Activated CD4-positive, alpha-beta memory T cell treated with anti-CD3 and anti-CD28 coated beads for 36 hours (primary cell): ENCODE measurements at places on chromosomes 5 and 9.
A peak's percentile ranks its signal among the peaks of the same experiment; 100 is the strongest.

DNA sequence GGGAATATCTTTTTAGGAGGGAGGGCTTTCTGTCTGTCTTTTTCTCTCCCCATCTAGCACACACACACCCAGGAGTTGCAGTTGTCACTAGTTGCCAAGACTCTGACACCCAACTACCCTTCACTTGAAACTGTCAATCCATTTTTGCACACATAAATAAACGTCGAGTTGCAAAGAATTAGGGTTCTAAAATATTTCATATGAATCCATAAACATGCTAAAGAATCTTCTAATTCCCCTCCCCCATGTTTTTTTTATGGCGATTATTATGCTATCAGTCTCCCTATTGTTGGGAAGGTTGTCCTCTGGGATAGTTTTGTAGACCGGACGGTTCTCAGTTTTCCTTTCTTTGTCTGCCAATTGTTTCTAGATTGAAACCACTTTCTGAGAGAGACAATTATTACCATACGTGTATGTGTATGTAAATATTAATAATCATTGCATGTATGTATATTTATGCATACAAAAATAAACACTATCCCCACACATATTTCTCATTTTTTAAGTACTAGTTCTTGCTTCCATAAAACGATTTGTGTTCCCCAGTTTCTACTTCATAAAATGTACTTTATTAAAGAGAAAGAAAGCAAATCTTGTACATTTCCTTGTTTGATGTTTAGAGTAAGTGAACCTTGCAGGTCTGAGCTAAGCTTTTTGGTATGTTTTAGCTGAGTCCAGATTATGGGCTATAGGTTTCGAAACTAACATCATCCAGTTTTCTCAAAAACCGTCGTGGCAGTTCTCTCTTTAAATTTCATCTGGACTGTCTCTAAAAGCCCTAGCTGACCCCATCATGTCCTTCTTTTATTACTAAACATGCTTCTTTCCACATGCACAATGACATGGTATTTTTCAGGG lies 165.0 kb upstream of the MPDZ start:
- no peak for DNase-seq

DNA sequence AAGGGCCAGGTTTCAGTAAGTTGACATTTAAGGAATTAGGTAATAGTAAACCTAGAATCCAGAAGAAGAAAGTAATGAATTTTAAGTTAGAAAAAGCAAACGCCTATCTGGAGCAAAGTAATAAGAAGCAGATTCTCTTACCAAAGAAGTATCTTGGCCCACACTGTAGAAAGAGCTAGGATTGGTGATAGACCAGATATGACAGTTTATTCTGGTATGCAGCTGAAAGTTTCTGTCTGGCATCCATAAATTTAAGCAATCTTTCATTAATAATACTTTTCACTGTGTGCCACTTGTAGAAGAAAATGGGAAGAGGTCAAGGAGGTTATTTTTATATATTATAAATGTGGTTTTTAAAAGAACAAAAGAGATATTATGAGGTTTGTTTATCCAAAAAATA lies 3.0 kb downstream of the RECK start:
- DNase-seq: no peak

GRCh38 chr5:94976853-94977252 lies 308.0 kb downstream of the MCTP1 start:
- DNase-seq: no peak

DNA sequence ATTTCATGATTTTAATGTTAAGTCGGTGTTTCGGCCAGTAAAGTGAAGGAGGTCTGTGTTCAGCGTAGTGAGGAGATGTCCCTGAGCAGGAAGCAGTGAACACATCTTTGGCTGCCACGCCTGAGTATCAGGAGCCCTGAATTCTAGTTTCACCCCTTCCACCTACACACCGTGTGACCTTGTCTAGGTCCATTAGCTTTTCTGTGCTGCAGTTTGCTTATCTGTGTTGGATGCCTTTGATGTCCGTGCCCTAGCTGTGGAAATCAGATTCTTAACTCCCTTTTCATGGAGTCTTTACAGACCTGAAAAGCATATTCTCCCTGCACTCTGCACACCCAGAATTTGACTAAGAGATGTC lies 601 bp downstream of the FBXO38 start:
- peak; percentile 36 for DNase-seq

- DNase-seq: no peak
Measured at GRCh38 chr5:143470120-143470519, 66.6 kb upstream of the NR3C1 start.

- peak; percentile 42 for DNase-seq
Measured at GRCh38 chr9:76438841-76439588, 20.0 kb upstream of the GCNT1 start.

DNA sequence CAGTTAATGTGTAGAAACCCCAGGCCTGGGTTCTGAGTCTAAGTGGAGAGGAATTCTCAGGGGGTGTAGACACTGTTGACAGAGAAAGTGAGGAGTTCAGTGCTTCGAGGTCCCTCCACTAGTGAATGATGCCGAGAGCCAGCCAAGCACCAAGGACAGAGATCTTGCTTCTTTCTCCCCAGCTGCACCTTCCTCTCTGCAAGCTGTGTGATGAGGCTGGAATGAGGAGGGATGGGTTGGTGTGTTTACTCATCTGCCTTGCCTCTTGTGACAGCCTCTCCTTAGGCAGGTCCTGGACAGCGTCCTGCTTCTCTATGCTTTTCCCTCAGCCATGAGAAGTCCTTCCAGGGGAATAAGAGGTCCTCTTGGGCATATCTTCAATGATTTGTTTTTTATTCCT lies 35.3 kb downstream of the HNRNPH1 start:
- DNase-seq: no peak
